ENCODE measurements at places on chromosomes 13 and 19.

GRCh38 chr19:20416661-20417060 is 148.9 kb downstream of the ZNF737 start:
- DNase-seq, result no peak

DNA sequence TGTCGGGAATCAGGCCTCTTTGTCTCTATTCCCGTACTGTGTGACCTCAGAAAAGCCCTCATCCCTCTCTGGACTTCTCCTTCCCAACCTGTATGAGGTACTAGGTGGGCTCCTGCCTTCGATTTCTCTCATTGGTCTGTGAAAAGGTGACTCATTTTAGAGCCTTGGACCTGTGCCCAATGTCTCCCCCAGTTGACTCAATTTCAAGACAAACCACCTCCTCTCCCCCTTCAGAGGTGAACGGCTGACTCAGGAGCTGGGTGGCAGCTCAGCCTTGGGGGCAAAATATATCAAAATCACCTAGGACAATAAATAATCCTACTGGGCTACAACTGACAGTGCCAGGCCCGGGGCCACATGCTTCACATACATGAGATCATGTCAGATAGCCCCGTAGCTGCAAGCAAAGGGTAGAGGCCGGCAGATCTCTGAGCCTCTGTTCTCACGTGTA is 630 bp downstream of the COQ8B start:
- no peak for DNase-seq

- DNase-seq, result no peak
Observed at GRCh38 chr19:17685451-17686022, 2.6 kb downstream of the UNC13A start.

- DNase-seq, result no peak
Observed at GRCh38 chr19:1105008-1105872, 1.4 kb downstream of the GPX4 start.

DNA sequence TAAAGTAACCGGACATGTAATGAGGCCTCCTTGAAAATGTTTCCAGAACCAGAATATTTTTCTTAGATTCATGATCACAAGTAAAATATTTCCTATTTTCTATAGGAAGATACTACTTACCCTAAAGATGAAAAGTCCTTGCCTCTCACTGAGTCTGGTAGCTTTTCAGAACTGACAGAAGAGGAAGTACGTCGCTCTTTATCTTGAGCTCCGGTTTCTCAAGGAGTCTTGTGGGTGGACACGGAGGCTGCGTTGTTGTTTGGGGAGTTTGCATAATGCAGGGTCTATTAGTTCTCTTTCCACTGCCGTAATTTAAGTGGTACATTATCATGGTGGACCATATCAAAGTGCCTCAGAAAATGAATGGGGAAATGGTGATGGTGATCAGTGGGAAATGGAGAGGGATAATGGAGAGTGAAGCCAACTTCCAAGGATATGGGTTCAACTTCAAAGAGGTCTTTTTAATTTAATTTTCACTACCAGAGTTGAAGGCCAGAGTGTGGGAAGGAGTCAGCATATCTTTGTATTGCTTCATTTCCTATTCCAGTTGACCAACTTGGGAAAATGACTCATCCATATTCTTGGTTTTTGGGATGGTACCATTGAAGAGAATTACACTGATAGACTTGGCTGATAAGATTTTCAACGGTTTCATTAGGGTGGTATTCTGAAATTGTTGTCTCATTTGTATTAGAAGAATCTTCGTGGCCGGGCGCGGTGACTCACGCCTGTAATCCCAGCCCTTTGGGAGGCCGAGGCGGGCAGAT is 23.4 kb downstream of the MBD3L2B start:
- no peak for DNase-seq

GRCh38 chr19:40990972-40991381 is at the start of gene CYP2B6:
Gene CYP2B6 (plus strand): TSS chr19:40991282. CDS start chr19:40991306, 24 bp downstream.
- no peak for DNase-seq

DNA sequence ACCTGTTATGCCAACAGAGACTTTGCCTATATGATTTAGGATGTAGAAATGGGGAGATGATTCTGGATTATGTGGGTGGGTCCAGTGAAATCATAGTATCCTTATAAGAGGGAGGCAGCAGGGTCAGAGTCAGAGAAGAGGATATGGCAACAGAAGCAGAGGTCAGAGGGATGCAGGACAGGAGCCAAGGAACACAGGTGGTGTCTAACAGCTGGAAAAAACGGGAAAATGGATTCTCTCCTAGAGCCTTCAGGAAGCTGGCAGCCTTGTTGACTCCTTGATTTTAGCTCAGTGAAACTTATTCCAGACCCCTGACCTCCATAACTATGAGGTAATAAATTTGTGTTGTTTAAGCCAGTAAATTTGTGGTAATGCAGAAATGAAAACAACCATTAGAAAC is 28.8 kb upstream of the OXGR1 start:
- no peak for DNase-seq

DNA sequence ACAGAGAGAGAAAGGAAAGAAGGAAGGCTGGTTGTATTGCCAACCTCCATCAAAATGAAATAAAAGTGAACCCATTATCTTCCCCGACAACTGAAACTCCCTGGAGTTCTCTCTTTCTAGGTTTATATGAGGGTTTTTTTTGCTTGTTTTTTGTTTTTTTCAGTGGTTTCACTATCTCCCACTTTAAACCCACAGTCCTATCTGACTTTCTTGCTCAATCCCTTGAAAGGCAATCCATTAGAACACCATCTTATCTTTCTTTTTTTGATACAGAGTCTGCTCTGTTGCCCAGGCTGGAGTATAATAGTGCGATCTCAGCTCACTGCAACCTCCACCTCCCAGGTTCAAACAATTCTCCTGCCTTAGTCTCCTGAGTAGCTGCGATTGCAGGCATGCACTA is 158.0 kb upstream of the MIR17HG start:
- no peak for DNase-seq

DNA sequence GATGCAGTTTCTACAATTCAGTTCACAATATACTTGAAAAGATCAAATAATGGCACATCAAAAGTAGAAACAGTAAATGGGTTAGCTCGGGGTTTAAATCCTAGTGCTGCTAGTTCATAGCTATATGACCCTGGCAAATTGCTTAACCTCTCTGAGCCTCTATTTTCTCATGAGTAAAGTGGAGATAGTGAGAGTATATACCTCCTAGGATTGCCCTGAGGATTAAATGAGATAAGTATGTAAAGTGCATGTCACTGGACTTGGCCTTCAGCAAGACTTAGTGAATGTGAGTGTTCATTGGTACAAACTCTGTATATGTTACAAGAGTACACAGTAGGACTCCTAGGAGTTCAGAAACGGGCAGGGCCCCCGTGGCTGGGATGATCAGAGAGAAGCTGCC is 248.3 kb downstream of the DLEU7 start:
- no peak for DNase-seq

GRCh38 chr13:82791035-82791434 is 1091.2 kb downstream of the SLITRK1 start:
- no peak for DNase-seq

GRCh38 chr13:47087841-47088240 is 191.0 kb upstream of the HTR2A start:
- DNase-seq, result no peak

DNA sequence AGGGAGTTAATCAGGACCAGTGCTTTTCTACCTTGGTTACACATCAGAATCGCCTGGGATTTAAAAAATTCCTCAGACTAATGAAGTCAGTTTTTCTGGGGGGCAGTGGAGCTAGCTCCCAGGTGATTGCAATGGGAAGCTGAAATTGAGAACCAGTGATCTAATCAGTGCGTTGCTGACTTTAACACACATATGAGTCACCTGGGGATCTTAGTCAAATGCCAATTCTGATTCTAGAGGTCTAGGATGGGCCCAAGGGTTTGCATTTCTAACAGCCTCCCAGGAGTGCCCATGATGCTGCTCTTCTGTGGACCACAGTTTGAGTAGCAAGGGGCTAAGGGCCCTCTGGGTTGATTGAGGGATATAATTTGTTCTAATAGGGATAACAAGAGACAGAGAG is 54.5 kb downstream of the KL start:
- DNase-seq, result no peak

DNA sequence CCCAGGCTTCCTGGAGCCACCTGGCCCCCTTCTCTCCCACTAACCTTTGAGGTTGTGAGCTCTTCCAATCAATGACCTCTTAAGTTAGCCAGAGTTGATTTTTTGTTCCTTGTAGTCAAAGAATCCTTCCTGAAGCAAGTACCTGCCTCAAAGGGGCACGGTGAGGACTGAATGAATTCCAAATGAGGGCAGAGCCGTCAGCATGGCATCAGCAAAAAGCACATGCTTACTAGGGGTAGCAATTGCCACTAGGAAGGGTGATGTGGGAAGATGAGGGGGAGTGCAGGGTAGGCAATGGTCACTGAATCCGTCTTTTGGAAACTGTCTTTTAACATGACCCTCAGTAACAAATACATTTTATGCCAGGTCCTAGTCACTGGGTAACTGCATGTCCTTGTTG is 15.6 kb upstream of the DHRS12 start:
- no peak for DNase-seq

DNA sequence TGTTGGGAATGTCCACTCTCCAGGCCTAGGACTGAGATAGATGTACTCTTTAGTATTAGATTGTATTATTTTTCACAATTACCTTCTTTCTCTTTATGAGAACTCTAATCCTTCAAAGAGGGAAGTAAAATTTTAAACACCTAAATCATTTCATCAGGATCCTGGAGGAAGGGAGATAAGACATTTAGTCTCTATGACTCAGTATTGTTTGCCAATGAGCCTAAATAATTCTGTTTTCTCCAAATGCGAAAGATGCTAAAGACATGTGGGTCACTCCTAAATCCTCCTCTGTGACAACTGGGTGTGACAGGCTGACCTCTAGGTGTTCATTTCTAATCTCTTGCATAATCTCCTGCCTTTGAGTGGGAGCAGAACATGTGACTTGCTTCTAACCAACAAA is 1736.6 kb upstream of the MIR17HG start:
- DNase-seq, result no peak

DNA sequence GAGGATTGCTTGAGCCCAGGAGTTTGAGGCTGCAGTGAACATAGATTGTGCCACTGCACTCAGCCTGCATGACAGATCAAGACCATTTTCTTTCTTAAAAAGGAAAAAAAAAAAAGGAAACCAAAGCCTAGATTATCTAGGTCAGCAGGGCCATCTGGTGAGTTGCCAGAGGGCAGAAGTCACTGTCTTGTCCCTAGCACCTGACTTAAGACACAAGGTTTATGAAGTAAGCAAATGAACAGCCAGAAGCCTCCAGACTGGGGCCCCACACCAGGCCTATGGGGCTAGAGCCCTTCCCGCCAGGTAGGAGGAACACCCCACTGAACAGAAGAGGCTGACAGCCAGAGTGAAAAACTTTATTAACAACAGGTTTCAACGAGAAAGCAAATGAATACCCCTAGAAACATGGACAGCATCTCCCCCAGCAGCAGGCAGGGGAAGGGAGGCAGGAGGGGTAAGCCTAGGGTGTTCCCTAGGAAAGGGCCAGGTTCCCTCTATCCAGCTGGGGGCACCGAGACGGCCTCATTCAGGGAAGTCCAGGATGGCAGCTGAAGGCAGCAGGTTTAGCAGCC is 1.2 kb downstream of the WDR83 start:
- DNase-seq, result no peak

DNA sequence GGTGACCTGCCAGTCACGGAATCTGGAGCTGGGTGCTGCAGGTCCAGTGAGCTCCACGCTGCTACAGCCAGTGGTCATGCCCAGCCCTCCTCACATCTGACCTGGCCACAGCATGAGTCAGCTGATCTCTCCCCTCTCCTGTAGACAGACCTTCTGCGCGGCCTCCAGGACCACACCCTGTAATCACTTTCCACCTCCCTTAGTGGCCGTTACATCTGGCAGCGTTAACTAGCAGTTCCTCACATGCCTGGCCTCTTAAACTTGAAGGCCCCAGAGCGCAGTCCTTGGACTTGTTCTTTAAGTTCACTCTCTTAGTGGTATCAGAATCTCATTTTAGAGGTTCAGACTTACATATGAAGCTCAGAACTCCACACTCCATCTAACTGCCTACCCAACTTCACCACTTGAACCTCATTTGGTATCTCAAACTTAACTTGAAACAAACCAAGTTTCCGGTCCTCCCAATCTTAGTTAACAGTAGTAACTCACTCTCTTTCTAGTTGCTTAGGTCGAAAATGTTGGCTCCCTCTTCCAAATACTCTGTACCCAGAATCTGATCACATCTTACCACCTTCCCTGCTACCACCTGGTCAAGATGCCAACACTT is 22.7 kb downstream of the MIPEP start:
- no peak for DNase-seq

DNA sequence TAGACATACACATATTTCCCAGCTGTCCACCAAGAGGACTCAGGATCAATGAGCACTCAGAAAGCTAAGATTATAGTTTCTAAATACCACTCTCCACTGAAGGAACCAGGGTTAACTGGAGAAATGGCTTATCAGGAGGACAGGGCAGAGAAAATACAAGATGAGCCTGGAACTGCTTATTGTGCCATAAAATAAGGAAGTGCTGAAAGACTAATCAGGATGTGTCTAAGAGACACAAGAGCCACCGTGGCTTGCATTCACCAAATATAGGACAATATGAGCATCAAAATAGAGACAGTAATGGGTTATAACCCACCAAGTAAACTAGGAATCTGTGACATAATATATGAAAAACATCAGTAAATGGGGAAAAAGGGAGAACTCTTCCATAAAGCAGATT is 32.8 kb downstream of the KLF12 start:
- no peak for DNase-seq

GRCh38 chr13:61891401-61891800 is 475.8 kb upstream of the PCDH20 start:
- DNase-seq, result no peak

GRCh38 chr19:1488282-1488601 is 1.9 kb downstream of the PCSK4 start:
- no peak for DNase-seq

DNA sequence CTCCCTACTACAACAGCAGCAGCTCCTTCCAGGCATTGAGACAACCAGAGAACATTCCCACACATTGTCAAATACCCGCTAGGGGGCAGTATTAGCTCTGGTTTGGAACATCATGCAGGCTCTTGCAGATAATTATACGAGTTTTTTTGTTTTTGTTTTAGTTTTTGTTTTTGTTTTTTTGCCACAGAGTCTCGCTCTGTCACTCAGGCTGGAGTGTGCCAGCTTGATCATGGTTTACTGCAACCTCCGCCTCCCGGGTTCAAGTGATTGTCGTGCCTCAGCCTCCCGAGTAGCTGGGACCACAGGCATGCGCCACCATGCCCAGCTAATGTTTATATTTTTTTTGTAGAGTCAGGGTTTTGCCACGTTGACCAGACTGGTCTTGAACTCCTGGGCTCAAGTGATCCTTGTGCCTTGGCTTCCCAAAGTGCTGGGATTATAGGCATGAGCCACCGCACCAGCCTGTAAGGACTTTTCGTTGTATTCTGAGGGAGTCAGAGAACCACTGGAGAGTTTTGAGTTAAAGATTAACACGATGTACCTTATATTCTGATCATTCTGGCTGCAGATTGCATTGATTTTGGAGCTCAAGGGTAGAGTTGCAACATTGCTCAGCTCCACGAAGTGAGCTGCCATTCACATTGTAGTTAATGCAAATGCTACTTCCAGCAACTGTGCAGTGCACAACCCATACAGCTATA is 41.7 kb upstream of the CEACAM20 start:
- DNase-seq, result no peak
